ENCODE measurements at places on chromosomes 1 and 21.

DNA sequence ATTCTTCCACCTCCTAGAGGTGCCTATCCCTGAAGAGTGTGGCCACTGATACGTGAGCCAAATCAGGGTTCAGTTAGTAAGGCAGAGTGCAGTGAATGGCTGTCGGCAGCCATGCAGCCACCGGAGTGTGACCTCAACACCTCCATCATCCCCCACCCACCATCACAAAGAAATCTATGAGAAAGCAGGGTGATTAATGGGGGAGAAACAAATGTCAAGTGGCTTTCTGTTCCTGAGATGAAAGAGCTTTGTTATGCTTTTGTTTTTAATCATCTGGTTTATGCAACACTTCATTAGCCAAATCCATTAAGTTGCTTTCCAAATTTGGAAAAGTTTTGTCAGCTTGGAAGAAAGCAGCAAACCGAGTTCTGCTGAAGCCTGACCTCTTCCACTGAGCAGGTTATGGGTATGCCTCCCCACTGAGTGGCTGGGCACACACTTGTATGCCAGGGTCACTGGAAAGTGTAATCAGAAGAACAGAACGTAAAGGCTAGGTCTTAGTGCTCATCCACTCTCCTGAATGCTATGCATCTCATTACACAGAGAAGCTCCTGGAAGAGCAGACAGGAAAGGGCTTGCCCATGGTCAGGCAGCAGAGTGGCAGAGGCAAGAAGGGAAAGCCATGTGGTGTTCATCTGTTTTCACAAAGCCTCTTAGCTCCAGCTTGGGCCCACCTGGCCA, 57.1 kb upstream of the ATP1B1 start:
- no peak for DNase-seq

DNA sequence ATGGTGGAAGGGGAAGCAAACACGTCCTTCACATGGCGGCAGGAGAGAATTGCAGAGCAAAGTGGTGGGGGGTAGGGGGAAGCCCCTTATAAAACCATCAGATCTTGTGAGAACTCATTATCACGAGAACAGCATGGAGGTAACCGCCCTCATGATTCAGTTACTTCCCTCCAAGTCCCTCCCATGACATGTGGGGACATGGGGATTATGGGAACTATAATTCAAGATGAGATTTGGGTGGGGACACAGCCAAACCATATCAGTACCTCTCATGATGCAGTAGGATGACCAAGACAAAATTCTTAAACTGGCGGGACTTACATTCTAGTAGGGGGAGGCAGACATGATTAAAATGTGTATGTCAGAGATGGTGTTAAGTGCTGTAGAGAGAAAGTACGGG, 38.8 kb downstream of the WNT4 start:
- DNase-seq, result no peak

DNA sequence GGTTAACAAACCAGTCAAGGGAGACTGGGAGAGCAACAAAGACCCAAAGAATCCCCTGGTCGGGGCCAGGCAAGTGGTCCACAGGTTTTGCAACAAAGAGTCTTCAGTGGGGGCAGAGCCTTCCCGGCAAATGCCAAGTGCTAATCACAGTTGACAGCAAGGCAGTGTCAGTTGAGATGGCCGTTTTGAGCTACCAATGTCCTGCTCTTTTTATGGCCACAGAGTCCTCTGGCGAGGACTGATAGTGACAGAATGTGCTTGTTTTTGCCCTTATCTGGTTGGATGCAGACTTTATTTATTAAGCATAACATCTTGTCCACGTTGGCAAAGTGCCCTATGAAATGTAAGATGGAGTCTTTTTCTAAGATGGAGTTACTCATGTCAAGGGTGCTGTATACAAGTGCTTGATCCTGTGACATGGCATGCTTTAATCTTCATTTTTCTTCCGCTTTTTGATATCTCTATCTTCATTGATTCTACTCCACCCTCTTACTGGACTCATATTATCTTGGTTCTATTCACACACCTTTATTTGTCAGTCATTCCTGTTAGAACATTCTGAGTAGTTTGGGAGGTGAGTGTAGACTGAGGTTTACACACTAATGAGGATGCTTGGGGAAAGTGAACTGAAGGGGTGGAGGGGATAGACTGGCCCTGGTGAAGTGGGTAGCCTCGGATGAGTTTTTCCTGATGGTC, 51.8 kb downstream of the KCNK1 start:
- DNase-seq, result no peak

- DNase-seq, result no peak
Measured at GRCh38 chr1:67431869-67432578, 1.8 kb upstream of the SERBP1 start.

GRCh38 chr1:98677288-98677687, 15.8 kb downstream of the SNX7 start:
- DNase-seq, result no peak

DNA sequence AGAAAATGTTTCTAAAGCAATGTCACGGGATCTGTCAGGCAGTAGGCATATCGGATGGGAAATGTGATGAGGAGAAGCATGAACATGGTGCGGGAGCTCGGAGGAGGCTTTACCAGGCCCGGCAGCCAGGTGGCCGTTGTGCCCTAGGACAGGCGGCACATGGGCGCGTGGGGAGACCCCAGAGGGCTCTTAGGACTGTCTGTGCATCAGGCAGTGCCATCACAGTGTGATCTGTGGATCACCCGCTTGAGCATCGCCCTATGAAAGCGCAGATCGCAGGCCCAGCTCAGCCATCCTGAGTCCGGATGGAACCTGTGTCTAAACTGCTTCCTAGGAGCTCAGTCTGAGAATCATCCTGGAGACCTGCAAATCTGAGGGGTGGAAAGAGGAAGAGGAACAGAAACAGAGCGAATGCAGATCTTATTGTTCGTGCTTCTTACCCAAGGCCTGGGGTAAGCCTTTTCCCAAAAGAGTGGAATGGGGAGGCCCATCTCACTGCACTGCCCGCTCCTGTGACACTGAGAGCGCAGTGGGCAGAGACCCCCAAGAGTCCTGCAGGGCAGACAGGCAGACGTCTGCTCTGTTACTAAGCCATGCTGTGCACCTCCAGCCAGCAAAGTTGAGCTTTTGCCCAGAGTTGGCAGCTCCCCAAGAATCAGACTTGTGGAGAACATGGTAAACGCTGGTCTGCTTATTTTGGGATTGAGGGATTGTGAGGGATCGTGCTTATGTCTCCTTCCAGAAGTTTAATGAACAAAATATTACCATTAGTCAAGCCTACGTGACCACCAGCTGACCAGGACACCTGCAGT, 251.0 kb downstream of the RHOU start:
- DNase-seq, result no peak

DNA sequence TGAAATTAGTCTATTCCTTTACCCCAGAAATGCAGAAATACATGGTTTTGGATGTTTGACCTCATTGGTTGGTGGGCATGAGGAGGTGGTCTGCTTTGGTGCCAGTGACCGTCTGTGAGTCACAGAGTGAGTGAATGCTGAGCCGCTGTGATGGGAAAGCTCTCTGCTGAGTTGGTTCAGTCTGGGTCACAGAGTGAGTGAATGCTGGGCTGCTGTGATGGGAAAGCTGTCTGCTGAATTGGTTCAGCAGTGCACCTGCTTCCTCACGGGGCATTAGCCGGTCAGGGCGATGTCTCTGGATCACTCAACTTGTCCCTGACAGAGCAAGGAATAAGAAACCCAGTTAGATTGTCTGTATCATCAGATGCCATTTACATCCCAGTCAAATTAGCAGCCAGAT, 40.8 kb downstream of the ADARB1 start:
- no peak for DNase-seq

DNA sequence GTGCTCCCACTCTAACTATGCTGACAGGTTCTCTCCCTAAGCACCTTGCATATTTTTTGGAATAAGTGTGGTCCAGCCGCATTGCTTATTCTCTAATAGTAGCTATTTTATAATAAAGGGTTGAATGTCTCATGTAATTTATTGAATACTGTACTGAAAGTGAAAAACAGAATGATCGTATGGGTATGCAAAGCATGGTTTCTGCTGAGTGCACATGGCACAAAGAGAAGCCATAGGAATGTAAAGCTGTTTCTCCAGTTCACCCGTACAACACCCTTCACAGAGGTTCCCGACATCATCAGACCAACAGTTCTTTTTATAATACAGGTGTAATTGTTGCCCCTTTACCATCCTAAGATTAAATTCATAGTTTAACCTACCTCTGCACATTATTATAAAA, 8.9 kb upstream of the HAO2 start:
- DNase-seq, result no peak

- DNase-seq, result no peak
Measured at GRCh38 chr1:51473331-51474115, 45.5 kb downstream of the EPS15 start.
